ENCODE measurements at places on chromosomes 11 and 22.

DNA sequence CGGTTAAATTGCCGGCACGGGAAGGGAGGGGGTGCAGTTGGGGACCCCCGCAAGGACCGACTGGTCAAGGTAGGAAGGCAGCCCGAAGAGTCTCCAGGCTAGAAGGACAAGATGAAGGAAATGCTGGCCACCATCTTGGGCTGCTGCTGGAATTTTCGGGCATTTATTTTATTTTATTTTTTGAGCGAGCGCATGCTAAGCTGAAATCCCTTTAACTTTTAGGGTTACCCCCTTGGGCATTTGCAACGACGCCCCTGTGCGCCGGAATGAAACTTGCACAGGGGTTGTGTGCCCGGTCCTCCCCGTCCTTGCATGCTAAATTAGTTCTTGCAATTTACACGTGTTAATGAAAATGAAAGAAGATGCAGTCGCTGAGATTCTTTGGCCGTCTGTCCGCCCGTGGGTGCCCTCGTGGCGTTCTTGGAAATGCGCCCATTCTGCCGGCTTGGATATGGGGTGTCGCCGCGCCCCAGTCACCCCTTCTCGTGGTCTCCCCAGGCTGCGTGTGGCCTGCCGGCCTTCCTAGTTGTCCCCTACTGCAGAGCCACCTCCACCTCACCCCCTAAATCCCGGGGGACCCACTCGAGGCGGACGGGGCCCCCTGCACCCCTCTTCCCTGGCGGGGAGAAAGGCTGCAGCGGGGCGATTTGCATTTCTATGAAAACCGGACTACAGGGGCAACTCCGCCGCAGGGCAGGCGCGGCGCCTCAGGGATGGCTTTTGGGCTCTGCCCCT is 529 bp upstream of the CCND1 start:
- peak; percentile 31 for DNase-seq

GRCh38 chr11:3615998-3616397 is 25.8 kb downstream of the ART5 start:
- no peak for DNase-seq

DNA sequence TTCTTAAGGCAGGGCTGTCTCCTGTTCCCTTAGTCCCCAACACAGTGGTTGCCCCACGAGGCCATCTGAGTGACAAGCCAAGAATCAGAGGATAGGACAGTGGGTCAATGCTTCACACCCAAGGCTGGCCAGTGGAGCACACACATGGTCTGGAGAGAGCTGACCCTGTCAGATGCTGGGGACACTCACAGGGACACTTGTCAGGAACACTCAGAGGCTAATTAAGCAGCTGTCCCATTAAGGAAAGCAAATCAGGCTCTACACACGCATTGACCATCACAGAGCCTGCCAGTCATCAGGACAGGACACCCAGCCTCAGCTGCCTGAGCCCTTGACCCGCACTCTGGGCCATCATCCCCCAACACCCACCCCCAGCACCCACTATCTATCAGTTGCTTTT is 18.2 kb downstream of the GDPD5 start:
- DNase-seq = no peak

GRCh38 chr11:44014968-44015623 is 32.7 kb upstream of the ACCSL start:
- no peak for DNase-seq

DNA sequence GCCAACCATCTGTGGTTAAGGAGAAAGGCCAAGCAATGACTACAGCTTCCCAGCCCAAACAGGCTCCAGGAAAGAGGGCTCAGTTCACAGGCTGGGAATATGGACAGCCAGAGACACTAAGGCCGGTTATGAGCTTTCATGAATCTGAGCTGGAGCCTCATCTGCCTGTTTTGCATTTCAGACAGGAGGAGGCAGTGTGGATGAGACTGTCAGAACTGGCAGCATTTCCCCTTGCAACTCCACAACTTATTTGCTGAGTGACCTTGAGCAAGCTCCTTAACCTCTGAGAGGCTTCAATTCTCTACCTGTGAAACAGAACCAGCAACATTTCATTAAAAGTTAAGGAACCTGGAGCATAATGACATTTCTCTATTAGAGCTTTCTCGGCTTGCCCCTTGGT is 264.0 kb downstream of the ETS1 start:
- no peak for DNase-seq

GRCh38 chr11:62602141-62603071 is 741 bp upstream of the MTA2 start:
- DNase-seq = peak; percentile 84

DNA sequence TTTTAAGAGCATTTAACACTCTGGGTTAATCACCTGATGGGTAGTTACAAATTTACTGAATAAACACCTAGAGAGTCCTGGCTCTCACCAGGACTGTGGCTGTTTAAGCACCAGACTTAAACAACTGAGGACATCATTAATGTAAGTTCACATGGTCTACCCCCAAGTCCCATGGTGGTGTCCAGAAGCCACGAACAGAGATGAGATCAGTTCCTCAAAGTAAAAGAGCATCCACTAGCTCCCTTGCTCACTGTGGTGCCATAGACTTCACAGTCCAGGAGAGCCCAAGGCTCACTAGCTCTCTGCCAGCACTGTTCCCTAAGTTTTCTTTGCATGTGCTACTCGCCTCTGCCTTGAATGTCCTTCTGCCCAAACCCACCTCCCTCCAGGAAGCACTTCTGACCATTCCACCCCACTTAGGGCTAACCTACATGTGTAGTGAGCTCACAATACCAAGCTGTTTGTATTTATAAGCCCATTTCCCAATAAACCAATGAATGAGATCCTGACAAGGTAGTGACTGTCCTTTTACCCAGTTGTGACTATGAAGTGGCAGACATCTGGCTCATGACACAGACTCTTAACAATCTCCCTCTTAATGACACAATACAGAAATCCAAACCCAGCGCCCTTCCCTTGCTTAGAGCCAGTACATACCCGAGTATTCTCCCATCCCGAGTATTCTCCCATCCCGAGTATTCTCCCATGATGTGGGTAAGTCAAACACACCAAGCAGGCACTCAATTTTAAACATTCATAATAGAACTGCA is 15.7 kb downstream of the NAP1L4 start:
- DNase-seq = no peak

DNA sequence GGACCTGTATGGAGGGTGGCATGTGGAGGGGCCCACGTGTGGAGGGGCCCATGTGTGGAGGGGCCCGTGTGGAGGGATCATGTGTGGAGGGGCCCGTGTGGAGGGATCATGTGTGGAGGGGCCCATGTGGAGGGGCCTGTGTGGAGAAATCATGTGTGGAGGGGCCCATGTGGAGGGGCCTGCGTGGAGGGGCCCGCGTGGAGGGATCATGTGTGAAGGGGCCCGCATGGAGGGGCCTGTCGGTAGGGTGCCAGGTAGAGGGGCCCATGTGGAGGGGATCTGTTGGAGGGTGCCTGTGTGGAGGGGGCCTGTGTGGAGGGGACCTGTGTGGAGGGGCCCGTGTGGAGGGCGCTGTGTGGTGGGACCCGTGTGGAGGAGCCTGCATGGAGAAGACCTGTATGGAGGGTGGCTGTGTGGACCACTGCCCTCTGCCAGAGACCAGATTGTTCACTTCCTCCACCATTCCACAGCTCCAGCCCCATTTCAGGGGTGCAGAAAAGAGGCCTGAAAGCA is 47.0 kb downstream of the IGLL5 start:
- DNase-seq = no peak

- no peak for DNase-seq
Observed at GRCh38 chr11:127425281-127425680, 424.7 kb upstream of the KIRREL3 start.

- DNase-seq = no peak
Observed at GRCh38 chr22:41524251-41524661, 20.0 kb downstream of the POLR3H start.

DNA sequence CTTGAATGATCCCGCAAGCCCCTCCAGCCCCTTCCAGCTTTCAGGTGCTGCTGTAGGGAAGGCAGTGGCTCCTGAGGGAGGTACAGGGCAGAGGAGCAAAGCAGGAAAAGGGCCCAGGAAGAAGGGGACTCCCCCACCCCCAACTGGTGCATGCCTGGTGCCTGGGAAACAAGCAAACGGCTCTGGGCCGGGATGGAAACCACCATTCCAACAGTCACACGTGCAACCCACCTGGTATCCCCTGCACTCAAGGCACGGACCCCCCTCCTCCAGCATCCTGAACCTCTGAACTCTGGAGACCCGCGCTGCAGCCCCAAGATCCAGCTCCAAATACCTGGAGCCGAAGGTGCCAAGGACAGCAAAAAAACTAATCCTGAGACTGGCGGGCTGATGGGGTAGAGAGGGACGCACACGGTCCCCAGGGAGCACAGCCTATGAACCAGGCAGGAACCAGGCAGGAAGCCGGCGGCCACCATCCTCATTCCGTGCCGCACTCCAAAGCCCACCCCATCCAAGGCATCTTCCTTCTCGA is 537 bp downstream of the SCN4B start:
- no peak for DNase-seq

DNA sequence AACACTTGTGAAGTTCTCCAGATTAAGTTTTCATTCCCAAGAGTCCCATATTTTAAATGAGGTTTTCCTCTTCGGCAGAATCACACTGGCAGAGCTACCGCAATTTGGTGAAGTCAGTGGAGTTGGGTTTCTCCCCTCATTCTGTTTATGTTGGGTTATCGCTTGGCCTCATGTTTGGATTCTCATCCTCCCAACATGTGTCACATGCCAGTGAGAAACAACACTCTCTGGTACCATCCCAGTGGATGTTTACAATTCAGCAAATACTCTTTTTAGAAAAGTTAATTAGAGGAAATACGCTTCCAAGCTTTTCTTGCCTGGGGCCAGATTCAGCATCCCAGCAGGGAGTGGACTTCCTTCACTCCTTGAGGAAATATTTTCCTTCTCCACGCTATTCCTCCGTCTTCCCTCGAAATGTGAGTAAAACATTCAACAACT is 2.1 kb downstream of the PAMR1 start:
- DNase-seq = no peak

- DNase-seq = peak; percentile 53
Observed at GRCh38 chr11:107102692-107103477, 84.6 kb upstream of the GUCY1A2 start.

DNA sequence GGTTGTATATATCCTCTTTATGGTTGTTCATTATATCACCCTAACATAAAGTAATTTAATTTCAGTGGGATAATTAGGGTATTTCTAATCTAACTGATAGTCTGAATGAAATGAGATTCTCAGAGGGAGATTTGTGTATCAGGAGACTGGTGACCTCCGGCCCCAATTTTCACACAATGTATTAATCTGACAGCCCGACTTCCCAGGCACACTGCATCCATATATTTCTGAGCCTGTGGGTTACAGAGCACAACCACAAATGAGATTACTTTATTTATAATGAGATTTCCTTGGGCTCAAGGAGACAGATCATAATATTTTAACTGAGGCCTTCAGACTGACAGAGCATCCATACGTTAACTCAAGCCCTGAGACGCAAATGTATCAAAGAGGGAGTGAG is 125.9 kb downstream of the RCN1 start:
- no peak for DNase-seq

GRCh38 chr11:65718531-65718930 is 2.1 kb downstream of the RNASEH2C start:
- DNase-seq = no peak

GRCh38 chr11:59765068-59765735 is 10.0 kb downstream of the STX3 start:
- peak; percentile 26 for DNase-seq
